Stimulated activated CD8-positive, alpha-beta memory T cell treated with anti-CD3 and anti-CD28 coated beads, Interleukin-4, amount 100 ng/mL, for 48 hours (primary cell): ENCODE measurements at places on chromosomes 1 and 21.
A peak's percentile ranks its signal among the peaks of the same experiment; 100 is the strongest.

DNA sequence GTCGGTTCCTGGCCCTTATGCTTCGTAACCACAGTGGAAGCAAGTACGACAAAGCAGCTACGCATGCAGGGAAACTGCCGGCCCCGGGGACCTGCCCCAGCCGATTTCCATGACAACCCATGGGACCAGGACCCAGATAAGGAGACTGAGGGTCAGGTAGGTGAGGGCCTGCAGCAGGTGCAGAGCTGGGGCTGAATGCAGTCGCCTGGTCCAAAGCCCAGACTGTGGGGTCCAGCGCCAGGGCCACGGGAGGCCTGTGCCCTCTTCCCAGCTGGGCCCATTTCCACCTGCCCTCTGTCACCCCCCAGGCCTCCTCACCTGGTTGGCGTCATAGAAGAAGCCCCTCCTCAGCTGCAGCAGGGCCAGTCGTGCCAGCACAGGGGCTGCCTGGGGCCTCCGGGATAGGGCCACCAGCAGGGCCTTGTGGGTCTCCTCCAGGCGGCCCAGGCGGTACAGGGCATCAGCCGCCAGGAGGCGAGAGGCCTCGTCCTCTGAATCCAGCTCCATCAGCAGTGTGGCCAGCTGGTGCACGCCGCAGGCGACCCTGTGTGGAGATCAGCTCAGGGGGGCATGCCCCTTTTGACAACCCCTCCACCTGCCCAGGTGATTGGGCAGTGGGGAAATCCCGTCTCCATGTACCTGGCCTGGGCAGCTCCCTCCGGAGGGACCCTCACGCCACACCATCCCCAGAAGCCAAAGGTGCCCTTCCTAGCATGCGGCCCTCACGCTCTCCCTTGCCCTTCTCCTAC, 14.2 kb downstream of the TTC34 start:
- no peak for DNase-seq

DNA sequence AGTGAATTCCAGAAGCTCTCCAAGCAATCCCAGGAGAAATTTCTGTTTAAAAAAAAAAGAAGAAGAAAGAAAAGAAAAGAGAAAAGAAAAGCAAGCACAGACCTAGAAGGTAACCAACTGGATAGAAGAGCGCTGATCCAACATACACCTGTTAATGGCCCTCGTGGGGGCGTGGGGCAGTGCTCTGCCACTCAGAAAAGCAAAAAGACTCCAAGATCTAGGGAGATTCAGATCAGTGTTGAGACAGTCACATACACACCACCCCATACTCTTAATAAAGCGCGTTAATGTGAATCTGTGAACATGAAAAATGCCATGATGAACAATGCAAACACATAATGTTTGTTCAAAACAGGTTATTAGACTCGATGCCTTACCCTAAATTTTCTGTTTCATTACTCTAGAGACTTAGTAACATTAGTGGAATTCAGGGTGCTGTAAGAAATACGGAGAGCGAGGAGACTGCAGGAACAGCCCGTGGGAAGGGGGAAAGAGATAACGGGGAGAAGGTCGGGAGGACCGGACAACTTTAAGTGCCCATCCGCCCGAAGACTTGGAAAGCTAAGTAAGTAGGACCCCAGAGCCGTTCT, 406 bp downstream of the NME7 start:
- DNase-seq = no peak

GRCh38 chr1:153679337-153680119, 1.0 kb downstream of the NPR1 start:
- DNase-seq = no peak

DNA sequence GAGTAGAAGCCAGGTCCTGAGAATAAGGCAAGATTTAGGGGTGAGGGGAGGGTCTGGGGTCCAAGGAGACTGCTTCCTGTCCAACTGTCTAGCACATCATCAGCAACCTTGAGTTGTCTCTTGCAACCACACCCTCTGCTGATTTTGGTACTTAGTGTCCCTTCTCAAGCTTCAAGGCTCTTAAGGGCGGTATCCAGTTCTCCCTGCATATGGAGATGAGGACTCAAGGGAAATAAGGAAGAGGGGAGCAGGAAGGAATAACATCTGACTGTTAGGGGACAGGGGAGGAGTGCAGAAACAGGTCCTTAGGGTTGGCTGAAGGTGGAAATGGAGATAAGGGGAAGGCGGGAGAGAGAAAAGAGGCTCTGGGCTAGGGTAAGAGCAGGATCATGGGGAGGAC, 12.3 kb downstream of the MYOG start:
- DNase-seq = no peak

DNA sequence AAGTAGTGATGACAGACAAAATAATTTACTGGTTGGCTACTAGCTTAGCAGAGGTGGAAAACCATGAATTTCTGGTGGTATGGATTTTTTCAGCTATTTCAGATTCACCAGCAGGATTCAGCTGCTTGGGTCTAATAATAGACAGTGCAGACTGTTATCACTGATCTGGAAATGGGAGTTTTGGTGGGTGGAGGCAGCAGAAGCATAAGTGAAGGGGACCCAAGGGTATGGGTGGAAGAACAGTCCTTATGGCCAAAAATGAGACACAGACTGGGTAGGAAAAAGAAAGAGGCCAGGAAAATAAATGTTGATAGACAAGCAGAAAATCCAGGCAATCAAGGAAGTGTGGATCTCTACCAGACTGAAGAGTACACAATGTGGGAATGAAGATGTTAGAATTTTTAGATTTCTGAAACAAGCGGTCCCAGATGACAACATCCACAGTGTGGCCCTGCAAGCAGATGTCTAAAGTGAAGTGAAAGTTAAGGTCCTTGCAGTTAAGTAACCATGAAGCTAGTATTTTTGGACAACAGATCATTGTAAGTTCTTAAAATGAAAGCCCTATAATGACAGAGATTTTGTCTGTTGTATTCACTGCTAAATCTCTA, 24.7 kb downstream of the LYST start:
- DNase-seq = no peak

DNA sequence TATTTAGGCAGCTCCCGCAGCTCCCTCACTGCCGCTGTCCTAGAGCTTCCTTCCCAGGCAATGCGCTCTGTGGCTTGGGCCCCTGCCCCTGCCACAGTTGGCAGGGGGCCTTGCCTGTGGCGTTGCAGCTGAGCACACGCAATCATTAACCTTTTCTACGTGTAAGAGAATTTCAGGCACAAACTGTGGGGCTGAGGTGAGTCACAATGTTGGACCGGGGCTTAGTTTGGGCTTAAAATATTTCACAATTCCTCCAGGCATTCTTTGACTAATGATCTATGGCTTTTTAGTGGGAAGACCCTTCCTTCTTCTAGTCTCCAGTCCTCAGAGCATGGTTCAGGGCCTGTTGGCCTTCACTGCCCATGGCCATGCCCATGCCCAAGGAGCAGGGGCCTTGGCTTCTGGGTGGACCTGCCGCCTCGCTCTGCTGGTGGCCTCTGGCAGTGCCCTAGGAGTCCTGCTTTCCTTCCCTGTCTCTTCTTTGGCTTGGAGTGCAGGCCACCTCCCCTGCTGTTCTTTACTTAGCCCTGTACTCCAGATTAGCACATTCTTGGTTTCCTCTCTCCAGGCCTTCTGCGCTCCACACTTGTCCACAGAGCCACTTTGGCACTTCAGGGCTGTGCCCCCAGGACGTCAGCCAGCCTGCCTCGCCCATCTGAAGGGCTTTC, 39.2 kb downstream of the MAPKAPK2 start:
- no peak for DNase-seq

DNA sequence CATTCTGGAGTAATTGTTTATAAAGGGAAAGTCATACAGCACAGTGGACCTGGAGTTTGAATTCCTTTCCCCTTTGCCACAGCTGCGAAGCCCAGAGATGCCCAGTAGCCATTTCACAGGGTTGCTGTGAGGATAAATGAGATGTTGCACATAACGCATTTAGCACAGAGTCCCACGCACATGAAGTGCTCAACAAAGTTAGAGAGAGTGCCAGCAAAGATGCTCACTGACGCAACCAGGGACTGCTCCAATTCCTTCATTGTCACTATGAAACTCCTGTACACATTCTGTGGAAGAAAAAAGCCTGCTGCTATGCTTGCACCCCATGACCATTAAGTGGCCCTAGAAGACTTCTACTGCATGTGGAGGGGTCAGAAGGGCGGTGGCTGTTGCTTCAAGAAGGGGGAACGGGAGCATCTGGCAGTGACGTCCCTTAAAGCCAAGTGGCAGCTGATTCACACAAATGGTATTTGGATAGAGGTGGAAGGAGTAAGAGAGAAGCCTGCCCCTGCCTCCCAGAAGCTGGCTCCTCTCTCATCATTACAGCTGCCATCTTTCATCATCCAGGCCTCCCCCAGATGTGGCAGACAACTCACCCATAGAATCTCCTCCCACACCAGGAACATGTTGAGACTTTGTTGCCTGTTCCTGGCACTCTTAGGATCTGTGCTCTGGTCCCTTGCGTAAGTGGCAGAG, 26.5 kb upstream of the VAV3 start:
- no peak for DNase-seq

DNA sequence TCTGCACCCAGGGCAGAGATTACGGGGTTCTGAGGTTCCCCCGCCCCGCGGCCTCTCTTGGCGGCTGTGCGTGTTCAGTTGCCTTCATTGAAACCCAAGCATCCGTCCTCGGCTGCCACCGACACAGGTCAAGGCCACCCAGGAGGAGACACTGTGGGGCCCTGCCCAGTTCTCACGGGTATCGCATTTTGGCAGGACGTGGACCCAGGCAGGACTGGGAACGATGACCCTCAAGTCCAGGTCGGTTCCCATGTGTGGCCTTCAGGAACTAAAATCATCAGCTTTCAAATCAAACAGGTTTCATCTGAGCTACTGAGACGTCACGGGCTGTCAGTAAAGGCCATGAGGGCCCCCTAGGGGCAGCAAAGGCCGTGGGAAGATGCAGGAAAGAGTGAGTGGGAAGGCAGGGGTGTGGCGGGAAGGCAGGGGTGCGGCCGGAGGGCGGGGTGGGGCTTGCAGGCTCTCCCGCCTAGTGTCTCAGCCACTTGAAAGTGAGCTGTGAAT, 7.0 kb upstream of the C1orf174 start:
- DNase-seq = peak; percentile 64

DNA sequence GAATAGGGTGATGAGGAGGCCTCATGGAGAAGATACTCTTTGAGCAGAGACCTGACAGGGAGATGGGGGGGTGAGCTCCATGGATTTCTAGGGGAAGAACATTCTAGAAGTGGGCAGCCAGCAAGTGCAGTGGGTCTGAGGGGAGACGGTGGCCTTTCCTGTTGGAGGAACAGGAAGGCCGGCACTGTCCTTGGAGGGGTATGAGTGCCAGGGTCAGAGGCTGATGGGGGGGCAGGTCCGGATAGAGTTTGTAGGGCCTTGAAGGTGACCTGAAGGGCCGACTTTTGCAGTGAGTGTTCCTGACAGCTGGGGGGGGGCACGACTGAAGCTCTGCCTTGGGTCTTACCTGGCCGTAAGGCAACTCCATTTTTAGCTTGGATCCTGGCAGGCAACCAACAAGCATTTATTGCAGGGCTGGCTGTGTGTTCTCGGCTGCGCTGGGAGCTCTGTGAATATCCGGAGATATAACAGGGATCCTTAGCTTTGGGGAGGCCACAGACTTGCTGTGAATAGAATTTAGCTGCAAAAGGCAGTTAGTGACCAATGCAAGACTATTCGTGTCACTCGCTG, 130.6 kb downstream of the MRPS6 start:
- DNase-seq = no peak

DNA sequence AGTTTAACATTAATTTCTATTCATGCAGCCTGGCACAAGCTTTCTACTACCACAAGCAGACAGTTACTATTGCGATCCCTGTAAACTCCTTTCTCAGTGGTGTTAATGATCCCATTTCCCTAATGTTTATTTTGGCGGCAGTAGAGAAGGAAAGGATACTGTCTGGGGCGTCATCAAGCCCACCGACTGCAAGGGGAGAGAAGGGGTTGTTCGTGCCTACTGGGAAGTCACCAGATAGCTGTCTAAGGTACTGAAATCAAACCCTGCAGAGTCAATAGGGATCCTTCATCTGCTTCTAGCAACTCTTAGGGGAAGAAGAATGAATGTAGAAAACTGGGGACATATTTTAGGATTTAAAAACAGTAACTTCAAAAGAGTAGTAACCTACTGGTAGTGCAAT, 95.2 kb upstream of the ADAR start:
- no peak for DNase-seq

DNA sequence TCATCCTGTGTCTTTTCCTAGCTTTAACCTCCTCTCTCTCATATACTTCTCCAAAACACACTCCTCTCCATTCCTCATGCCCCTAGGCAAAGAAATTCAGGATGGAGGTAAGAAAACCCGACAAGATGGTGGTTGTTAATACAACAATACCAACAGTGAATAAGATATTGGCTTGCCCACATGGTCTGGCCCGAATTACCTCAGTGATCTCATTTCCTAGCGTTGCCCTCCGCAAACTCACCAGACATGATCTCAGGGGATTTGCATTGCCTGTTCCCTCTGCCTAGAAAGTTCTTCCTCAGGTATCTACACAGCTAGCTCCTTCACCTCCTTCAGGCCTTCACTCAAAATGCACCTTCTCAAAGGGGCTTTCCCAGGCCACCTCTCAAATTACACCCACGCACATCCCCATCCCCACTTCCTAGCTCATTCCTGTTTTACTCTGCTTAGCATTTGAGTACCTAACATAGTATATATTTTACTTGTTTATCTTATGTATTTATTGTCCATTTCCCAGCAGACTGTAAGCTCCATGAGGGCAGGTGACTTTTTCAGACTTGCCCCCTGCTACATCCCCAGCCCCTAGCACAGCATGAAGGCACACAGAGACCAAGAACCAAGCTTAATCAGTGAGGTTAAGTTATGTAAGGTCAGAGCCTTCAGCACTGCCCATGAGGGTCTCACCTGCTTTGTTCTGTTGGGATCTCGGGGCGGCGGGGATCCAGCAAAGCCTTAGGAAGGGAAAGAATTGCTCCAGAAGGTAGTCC, 10.2 kb upstream of the UBR4 start:
- no peak for DNase-seq

DNA sequence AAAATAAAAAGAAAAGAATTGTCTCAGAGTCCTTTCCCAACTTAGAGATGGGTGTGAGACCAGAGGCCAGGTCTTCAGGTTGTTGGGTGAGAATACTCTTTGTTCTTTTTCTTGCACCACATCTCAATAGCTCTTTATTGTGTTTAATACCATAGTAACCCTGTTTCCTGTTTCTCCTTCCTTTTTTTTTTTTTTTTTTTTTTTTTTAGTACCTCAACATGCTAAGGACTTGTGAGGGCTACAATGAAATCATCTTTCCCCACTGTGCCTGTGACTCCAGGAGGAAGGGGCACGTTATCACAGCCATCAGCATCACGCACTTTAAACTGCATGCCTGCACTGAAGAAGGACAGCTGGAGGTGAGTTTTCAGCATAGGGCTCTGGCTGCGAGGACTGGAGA, 24.4 kb downstream of the CELF3 start:
- DNase-seq = no peak
